CD8-positive, alpha-beta memory T cell (primary cell): ENCODE measurements at places on chromosomes 2 and 18. TPM values are rescaled to one million over a fixed set of nuclear protein-coding genes. Genes with fewer than 3 reads are reported as not detected.
A peak's percentile ranks its signal among the peaks of the same experiment; 100 is the strongest.

DNA sequence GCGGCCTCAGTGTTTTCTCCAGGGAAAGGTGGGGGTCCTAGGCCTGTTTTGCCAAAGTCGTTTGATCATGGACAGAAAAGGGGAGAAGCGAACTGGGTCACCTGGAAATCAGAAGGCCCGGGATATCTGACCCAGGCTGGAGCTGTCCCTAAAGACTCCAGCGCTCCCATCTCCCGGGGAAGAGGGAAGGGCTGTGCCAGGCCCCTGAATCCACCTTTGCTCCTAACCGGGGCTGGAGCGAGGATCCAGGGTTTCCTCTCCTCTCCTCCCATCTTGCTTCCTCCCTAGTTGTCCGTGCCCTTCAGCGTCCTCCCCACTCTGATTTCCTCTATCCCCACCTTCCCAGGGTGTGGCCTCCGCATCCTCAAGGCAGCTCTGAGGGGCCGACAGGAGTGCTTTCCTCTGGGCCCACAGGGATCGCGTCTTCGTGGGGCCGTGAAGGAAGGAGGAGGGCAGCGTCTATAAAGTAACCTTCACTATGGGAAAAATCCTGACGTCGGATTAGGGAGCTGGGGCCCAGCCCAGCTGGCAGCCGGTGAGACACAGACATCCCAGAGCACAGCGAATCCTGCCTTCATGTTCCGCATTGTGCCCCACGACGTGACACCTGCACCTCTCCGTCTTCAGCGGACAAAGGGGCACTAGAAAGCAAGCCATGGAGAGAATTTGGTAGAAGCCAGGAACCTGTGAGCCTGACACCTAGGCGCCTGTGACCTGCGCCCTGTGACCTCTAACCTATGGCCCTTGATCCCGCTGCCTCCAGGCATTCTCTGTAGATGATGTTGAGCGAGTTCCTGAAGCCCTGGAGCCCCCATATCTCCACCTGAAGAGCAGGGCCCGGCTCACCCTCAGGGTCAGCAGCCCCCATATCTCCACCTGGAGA, 212.7 kb upstream of the SALL3 start:
- DNase-seq = no peak
- no peak overlapping the region for H3K27ac ChIP-seq
- no peak overlapping the region for H3K4me3 ChIP-seq
- no peaks in the 10 kb centered on the region for H3K4me1 ChIP-seq
- no peaks in the 10 kb centered on the region for H3K36me3 ChIP-seq

- H3K36me3 ChIP-seq = no peaks in the 10 kb centered on the region
- no peak overlapping the region for H3K4me3 ChIP-seq
- no peak overlapping the region for H3K27ac ChIP-seq
- H3K4me1 ChIP-seq = peaks cover 1% of the 10 kb centered on the region
- DNase-seq = no peak
Observed at GRCh38 chr18:80040515-80040914, 6.3 kb downstream of the RBFA start.

DNA sequence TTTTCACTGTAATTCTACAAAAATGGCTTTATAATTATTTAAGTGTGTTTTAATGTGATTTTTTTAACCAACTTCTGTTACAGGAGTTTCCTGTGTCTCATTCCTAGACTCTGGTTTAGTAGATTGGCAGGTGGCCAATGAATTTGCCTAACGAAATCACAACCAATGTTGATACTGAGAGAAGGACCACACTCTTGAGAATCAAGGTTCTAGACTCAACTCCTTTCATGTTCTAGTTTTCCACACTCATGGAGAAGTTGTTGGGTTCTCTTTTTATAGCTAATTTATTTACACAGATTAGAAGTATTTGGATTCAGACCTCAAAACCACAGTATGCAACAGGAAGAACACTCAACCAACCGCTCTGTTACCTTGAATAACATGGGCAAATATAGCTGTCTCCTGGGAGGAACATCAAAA, 22.6 kb upstream of the USP34 start:
- peaks cover 15% of the 10 kb centered on the region for H3K4me1 ChIP-seq
- DNase-seq = no peak
- H3K4me3 ChIP-seq = no peak overlapping the region
- peaks cover 53% of the 10 kb centered on the region for H3K36me3 ChIP-seq
- no peak overlapping the region for H3K27ac ChIP-seq

UGT1A8 gene
- polyA plus RNA-seq = not detected

GRCh38 chr2:10009271-10009810, 34.0 kb upstream of the KLF11 start:
- H3K27me3 ChIP-seq = no peaks in the 10 kb centered on the region
- no peaks in the 10 kb centered on the region for H3K4me1 ChIP-seq
- H3K4me3 ChIP-seq = no peak overlapping the region
- no peak overlapping the region for H3K27ac ChIP-seq
- no peaks in the 10 kb centered on the region for H3K36me3 ChIP-seq

- no peaks in the 10 kb centered on the region for H3K36me3 ChIP-seq
- DNase-seq = no peak
- no peak overlapping the region for H3K27ac ChIP-seq
- peaks cover 17% of the 10 kb centered on the region for H3K4me1 ChIP-seq
Observed at GRCh38 chr18:62713651-62714247, 1.6 kb upstream of the PHLPP1 start.

DNA sequence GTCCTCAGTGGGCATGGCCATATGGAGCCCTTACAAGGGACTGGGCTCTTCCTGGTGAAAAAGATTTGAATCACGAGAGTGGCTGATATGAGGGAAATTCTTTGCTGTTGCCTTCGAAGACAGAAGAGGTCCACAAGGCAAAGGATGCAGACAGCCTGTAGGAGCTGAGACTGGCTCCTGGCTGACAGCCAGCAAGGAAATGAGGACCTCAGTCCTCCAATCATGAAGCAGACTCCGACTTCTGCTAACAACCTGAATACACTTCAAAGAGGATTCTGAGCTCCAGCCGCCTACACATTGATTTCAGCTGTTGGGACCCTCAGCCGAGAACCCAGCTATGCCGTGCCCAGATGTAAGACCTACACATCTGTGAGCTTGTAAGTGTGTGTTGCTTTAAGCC, 3.0 kb upstream of the ST8SIA5 start:
- H3K36me3 ChIP-seq = no peaks in the 10 kb centered on the region
- H3K27me3 ChIP-seq = peaks cover 13% of the 10 kb centered on the region
- H3K27ac ChIP-seq = no peak overlapping the region
- no peak for DNase-seq
- H3K4me3 ChIP-seq = no peak overlapping the region

TACR1 gene
- not detected for polyA plus RNA-seq

- H3K36me3 ChIP-seq = no peaks in the 10 kb centered on the region
- no peaks in the 10 kb centered on the region for H3K27me3 ChIP-seq
- DNase-seq = no peak
Observed at GRCh38 chr2:237280229-237280628, 133.7 kb downstream of the COL6A3 start.

POTEJ gene
- polyA plus RNA-seq = not detected

NMUR1 gene
- polyA plus RNA-seq = 2.7 TPM

GRCh38 chr2:200357845-200358244, 51.4 kb downstream of the SPATS2L start:
- no peaks in the 10 kb centered on the region for H3K27me3 ChIP-seq
- no peaks in the 10 kb centered on the region for H3K36me3 ChIP-seq
- no peak for DNase-seq
- no peak overlapping the region for H3K27ac ChIP-seq
- H3K4me1 ChIP-seq = no peaks in the 10 kb centered on the region

DNA sequence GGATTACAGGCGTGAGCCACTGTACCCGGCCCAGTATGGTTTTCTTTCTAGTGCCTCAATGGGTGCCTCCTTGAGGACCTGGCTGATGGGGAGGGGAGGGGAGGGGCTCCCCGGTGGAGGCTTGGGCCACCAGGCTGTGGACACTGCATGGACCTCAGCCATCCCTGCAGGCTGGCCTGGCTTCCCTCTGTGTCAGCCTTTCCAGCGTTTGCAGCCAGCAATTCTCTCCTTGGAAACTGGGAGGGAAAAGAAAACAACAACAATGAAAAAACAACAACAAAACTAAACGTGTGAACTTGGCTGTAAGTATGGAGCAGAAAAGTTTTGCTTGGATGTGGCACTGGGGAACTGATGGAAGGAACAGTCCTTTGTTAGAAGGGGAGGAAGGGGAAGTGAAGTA, 159.3 kb downstream of the GLI2 start:
- H3K4me1 ChIP-seq = no peaks in the 10 kb centered on the region
- DNase-seq = no peak
- no peak overlapping the region for H3K27ac ChIP-seq
- H3K27me3 ChIP-seq = no peaks in the 10 kb centered on the region

DNA sequence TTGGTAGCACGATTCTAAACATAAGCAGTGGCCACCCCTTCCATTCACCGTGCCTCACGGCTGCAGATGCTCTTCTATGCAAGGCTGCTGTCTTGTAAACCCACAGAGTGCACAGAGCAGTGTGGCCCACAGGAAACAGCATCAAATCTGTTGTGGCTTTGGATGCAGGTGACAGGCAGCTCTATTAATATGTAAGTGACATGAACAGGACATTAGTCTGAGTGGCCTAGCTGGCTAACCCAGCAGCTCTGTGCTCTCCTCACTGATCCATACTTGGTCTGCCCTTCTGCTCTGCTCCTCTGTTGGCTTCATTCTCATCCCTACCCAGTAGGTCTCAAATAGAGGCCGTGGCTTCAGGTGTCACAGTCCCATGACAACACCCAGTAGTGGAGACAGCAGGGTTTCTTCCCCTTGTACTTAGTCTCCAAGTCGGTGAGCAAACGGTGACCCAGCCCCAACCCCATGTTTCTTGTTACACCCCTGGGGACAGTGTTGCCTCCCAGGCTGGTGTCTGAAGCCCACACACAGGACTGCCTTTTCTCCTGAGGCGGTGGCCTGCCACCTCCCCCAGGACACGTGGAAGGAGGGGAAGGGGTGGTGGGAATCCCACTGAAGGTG, 5.8 kb downstream of the SH3RF3 start:
- no peaks in the 10 kb centered on the region for H3K27me3 ChIP-seq
- no peaks in the 10 kb centered on the region for H3K36me3 ChIP-seq
- peaks cover 5% of the 10 kb centered on the region for H3K4me1 ChIP-seq
- no peak overlapping the region for H3K27ac ChIP-seq

DNA sequence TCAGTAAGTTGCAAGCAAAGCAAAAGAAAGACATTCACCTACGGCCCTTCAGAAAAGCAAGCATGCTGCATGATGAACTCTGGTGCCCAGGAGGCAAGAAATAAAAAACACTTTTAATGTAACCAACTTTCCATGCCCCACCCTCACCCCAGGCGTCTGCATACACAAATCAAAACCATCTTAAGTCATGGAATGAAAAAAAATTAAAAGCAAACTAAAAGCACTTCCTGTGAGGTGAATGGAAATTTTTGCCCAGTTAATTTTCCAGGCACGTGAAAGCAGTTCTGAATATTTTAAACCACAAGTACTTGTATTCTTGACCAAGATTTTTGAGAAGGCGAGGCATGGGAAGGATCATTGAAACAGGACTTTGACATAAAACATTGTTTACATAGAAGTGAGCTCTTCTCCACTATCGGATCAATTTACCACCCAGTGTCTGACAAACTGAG, 2.5 kb upstream of the ICOS start:
- H3K4me3 ChIP-seq = peak overlapping the region; percentile 35
- no peak overlapping the region for H3K27ac ChIP-seq
- DNase-seq = no peak
- no peaks in the 10 kb centered on the region for H3K27me3 ChIP-seq
- peaks cover 44% of the 10 kb centered on the region for H3K4me1 ChIP-seq

GRCh38 chr18:2515171-2515787, 56.0 kb downstream of the METTL4 start:
- H3K4me1 ChIP-seq = peaks cover 10% of the 10 kb centered on the region
- H3K27me3 ChIP-seq = no peaks in the 10 kb centered on the region
- H3K4me3 ChIP-seq = no peak overlapping the region
- H3K27ac ChIP-seq = no peak overlapping the region
- H3K36me3 ChIP-seq = no peaks in the 10 kb centered on the region

GRCh38 chr2:81513328-81513727, 1208.8 kb upstream of the LRRTM1 start:
- DNase-seq = no peak
- no peaks in the 10 kb centered on the region for H3K27me3 ChIP-seq
- H3K4me1 ChIP-seq = no peaks in the 10 kb centered on the region

DNA sequence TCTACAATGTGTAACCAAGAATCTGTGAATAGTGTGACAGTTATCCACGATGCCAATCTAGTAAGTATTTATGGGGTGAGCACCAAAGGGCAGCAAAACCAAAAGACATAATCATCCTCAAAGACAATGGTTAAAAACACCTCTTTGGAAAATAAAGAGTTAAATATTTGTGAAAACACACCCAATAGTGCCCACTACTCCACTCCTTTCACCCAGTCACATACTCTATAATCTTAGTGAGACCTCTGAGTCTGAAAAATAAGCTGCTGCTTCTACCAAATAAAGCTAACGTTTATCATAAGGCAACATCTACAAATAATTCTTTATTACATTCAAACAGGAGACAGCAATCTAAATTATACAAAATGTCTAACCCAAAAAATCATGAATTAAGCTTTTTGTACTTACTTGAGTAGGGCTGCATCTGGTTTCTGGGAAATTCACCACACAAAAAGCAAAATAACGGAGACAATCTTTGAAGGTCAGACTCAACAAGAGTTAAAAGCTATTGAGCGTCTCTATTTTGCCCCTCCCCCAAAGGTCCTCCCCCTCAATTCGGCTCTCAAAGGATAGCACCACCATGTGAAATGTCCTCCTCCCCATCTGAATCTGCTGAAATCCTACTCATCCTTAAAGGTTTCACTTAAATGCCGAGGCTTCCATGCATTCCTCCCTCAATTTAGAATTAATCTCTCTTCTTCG, 2.0 kb downstream of the RAPH1 start:
- no peak for DNase-seq
- peaks cover 2% of the 10 kb centered on the region for H3K27me3 ChIP-seq
- H3K27ac ChIP-seq = no peak overlapping the region
- H3K4me3 ChIP-seq = peak overlapping the region; percentile 49

CIB4 gene
- not detected for polyA plus RNA-seq

DNA sequence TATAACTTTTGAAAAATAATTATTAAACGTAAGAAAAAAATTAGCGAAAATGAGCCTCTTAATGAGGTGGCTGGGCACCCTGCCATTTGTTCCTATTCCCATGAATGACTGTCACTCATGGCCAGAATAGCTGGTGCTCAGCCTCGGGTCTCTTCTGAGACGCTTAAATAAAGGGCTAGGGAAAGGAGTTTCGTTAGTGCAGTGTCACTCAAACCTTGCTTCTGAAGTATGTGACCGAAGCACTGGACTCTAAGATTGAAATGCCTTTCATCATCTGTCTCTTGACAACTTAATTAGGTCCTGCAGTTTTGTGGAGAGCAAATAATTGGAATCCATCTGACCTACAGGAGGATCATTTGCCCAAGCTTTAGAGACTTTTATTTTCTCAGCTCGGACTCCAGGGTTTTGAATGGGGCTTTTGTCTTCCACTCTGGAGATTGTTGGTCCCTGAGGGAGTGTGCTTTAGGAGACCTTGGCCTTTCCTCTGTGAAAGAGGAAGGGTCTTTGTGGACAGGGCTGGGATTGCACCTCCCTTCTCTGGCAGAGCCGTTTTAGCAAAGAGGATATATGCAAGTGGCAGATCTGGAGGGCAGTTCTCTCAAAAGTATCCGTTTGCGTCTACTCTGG, 42.3 kb upstream of the FHOD3 start:
- no peaks in the 10 kb centered on the region for H3K36me3 ChIP-seq
- H3K4me1 ChIP-seq = no peaks in the 10 kb centered on the region
- H3K27ac ChIP-seq = no peak overlapping the region
- no peak overlapping the region for H3K4me3 ChIP-seq
- no peak for DNase-seq
